Body of pancreas (tissue), 4 donors: ENCODE measurements at places on chromosomes 1 and 21. TPM values are rescaled to one million over a fixed set of nuclear protein-coding genes. Genes with fewer than 3 reads are reported as not detected.

DNA sequence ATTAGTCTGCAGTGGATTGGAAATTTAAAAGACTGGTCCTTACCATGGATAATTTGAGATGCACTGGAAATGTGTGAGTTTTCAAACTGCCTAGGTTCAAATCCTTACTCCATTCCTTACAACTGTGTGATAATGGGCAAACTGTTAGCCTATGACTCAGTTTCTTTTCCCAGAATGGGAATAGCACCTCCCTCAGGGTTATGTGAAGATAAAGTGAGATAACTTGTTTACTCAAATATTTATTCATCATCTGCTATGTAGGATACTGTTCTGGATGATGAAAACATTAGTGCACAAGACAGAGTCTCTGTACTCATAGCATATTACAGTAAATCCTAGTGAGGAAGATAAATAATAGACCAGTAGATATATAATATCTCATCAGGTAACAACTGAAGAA, 28.6 kb downstream of the LRIG2 start:
- DNase-seq: no peak

DNA sequence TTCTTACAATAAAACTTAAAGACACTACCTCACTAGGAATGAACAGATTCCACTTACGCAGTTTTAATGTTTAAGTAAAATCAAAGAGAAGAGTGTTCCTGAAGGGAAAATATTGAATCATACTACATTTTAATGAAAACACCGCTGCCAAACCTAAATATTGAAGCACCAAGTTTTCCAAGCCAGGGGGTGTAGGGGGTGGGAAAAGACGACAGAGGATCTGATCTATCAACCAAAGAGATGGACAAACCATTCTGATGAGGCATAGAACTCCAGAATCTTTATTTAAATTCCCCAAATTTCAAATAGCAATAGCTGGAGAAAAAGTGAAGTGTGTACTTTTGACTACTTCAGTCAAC, 1.2 kb downstream of the ELK4 start:
- DNase-seq: no peak

- no peak for DNase-seq
Measured at GRCh38 chr1:237386362-237387143, 344.6 kb downstream of the RYR2 start.

GRCh38 chr21:32834211-32834915, 62.8 kb upstream of the PAXBP1 start:
- DNase-seq: no peak

DNA sequence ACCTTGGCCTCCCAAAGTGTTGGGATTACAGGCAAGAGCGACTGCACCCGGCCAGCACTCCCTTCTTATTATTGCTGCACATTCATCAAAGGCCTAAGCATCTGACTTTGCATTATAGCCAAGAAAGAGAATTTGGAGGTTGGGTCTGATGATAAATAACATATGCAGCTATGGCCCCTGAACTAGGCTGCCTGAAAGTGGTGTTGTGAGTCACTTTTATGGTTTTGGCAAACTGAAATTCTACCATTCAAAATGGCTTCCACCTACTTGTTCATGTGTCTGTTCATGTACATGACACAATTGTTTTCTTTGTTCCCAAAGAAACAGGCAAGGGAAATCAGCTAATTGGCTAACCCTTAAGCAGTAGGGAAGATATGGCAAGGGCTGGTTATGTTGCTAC, 25.0 kb upstream of the UAP1 start:
- DNase-seq: no peak

DNA sequence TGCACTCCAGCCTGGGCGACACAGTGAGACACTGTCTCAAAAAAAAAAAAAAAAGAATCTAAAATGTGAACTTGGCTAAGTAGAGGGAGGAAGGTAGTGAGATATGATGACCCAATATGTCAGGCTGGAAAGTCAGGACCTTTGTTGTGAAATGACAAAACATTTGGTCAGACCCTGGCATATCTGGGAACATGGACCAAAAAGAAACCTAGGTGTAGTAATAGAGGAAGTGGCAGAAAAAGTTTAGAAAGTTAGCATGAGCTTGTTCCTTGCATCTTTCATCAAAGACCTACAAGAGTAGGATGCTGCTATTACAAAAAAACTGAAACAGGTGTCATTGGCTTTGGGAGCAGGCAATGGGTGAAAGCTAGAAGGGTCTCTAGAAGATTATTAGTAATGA, 7.3 kb upstream of the S100A3 start:
- no peak for DNase-seq

DNA sequence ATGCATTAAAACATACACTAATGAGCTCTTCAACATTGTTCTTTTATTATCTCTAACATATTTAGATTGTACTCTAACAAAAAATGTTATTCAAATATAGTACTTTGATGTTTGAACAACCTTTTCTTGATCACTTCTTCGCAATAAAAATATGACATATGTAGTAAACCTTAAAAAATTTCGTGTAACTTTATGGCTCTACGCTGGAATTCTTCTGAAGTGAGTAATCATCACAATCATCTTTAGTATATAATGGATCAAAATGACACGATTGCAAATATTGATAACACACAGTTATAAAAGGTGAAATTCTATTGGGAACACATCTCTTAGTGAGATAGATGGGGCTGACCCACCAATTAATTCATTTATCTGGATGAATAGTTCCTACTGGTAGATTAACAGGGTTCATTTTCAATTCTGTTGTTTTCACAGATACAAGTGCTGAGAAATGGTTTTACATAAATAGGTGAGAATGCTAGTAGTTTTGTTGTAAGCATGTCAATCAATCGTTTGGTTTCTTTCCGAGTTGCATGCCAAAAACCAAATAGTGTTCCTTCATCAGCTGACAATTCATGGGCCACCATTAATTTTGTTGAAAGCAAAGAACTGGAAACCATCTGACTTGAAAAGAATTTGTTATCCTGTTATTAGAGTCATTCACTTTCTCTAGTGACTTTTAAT, 1.5 kb upstream of the ZMPSTE24 start:
- DNase-seq: no peak

DNA sequence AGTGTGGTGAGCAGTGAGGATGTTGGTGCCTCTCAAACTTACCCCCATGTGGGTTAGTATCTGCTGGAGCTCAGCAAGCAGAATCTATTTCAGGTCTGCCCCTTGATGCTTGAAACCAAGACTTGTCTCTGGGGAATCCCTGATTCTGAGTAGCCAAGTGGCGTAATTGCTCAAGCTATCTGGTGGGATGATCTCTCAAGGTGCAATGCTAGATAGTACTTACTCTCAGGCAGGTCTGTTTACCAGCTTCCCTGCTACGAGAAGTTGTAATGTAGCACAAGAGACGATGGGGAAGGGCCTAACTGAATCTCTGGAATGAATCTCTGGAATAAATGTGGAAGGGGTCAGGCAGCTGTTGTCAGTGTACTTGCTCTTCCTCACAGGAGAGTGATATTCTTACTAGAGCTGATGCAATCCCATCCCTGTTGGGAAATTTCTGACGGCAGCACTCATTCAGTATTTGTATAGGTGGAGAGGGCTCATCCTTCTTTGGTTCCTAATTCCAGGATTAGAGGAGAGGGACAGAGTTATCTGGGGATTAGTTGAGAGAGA, 65.4 kb downstream of the MACF1 start:
- no peak for DNase-seq

GRCh38 chr1:18950401-18951026, 6.0 kb downstream of the IFFO2 start:
- DNase-seq: no peak

DNA sequence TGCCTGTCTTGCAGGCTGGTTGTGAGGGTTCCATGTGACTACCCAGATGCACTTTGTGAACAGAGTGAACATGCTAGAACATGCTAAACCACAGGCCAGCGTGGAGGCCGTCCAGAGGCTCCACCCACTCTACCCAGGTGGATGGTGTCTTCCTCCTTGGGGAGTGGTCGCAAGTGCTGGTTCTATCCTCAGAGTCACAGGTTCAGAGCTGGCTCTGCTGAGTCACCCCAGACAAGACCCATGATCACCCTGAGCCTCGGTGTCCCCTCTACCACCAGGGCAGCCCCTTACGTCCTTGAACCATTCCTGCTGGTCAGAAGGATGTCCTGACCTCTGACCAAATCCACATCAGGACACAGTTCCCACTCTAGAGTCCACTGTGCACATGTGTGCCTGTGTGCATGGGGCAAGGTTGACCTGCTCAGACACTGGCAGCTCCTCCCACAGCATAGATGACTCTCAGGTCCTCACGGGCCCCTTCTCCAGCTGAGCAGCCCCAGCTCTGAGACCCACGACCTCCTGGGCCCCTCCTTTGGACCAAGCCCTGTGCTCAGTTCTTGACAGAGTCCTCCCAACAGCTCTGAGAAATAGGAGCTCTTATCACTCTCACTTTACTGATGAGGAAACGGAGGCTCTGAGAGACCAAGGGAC, 391.8 kb downstream of the MATN1 start:
- no peak for DNase-seq

- no peak for DNase-seq
Measured at GRCh38 chr1:73911849-73912248, 286.1 kb downstream of the LRRIQ3 start.

DNA sequence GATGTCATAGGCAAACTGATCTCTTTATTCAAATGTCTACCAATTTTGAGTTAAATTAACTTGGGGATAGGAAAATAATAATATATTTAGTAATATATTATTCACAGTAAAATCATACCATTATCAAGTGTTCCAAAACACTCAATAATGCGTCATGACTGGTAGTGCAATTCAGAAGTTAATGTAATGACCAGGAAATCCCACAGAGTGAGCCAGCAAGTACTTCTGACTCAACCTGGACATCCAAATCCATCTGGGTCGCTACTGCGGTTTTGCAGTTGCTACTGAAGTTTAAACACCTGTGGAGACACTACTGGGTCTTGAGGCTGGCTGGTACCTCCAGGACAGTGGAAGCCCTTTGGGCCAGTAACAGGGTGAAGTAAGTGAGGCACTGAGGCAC, 44.8 kb downstream of the DPYD start:
- DNase-seq: no peak

DNA sequence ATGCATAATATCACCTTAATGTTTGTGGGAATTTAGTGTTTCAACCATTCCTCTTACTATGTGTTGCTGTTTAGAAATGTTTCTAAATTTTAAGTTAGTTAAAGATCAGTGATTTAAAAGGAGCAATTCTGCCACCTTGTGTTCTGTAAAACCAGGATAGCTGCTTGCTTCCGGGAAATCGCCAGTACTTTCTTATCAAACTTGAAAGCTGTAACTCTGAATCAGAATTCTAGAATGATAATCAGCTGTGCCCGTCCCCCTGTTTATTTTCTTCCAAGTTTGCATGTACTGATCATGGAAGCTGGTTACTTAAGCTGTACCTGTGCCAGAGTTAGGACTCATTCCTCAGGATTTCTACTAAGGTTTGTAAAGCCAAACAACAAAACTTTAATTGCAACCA, 656.4 kb downstream of the LTN1 start:
- peak; percentile 58 for DNase-seq

- peak; percentile 82 for DNase-seq
Measured at GRCh38 chr1:54886724-54887664, at the start of gene DHCR24. DHCR24 (minus strand) TSS chr1:54887195; CDS start chr1:54887119, 76 bp downstream.

DNA sequence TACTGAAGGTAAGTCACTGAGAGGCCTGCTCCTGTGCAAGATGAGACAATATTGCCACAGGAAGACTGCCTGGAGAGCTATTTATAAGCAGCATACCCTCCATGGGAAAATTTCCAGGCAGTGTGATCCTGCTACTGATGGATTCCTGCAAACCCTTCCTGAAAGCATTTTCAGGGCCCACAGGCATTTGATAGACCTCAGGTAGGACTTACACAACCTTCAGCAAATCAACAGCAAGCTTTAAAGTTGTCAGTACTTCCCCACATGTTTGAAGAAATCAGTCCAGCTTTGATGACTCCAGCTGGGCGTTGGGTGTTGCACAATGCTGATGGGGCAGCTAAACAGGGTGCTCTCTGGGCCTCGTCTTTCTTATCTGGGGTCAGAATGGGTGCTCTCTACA, 108.8 kb downstream of the PLXNA2 start:
- no peak for DNase-seq

- no peak for DNase-seq
Measured at GRCh38 chr21:44416193-44416592, 39.1 kb upstream of the LRRC3 start.

- DNase-seq: peak; percentile 64
Measured at GRCh38 chr1:224245188-224245587, 62.1 kb downstream of the DEGS1 start.

DNA sequence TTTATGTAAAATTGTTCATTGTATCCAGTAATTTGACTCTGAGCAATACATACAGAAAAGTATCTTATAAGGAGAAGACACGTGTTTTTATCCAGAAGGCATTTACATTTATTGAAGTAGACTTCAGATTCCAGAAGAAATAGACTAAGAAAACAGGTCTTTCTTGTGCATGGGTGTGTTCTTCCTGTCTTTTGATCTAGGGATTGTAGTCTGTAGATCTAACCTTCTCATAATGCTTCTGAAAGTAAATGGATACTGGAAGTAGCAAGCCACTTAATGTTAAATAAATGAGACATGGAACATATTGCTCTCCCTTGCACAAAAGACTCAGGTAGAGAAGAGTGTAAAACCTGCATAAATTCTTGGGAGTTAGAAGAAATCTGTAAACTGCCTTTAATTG, 853.2 kb upstream of the B3GALT2 start:
- no peak for DNase-seq

GRCh38 chr1:58908561-58909560, 125.0 kb upstream of the JUN start:
- DNase-seq: no peak

DNA sequence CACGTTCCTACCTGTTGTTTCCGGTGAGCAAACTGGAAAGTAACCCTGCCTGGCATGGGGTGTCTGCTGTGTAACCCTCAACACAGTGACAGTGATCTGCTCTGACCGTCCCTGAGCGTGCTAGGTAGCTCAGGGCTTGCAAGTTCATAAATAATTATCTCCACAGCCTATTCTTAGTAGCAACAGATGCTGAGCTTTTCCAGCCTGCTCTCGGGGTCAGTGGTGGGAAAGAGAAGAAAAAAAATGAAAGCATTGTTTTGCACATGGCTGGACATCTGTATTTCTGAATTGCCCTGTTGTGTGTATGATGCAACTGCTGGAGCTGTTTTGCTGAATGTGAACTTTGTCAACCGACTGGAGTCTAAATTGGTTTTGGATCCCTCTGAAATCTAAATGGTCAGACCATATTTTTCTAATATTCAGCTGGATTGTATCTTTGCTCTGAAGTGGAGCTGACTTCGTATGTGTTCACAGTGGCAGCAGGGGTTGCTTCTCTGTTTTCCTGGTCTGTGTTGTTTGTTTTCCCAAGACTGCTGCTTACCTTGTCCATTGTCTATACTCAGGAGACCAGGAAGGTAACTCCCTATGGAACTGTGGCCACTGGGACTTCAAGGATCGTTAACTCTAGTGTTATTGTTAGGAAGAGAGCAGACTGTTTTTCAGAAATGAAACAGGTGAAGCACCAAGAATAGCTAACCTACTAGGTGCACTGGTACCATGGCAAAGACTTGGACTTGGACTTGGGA, 27.0 kb downstream of the TGFB2 start:
- DNase-seq: no peak

- DNase-seq: no peak
Measured at GRCh38 chr1:55053265-55053954, 14.1 kb downstream of the PCSK9 start.

Gene LYPD8
- total RNA-seq: not detected

Gene GPR25
- total RNA-seq: not detected

Gene KRTAP19-3
- total RNA-seq: not detected

Gene NPHS2
- total RNA-seq: not detected

Gene ZNF648
- total RNA-seq: 1.8 TPM

Gene CYP4A22
- not detected for total RNA-seq

Gene TSACC
- not detected for total RNA-seq

Gene PCP4
- not detected for total RNA-seq

Gene KRTAP19-1
- total RNA-seq: not detected

Gene PGLYRP4
- not detected for total RNA-seq

Gene S100A9
- total RNA-seq: 19.5 TPM

Gene INKA2
- total RNA-seq: not detected

Gene SFN
- total RNA-seq: 1.6 TPM

Gene RSPO1
- 0.66 TPM for total RNA-seq
